ENCODE measurements at places on chromosomes 12 and 14.

DNA sequence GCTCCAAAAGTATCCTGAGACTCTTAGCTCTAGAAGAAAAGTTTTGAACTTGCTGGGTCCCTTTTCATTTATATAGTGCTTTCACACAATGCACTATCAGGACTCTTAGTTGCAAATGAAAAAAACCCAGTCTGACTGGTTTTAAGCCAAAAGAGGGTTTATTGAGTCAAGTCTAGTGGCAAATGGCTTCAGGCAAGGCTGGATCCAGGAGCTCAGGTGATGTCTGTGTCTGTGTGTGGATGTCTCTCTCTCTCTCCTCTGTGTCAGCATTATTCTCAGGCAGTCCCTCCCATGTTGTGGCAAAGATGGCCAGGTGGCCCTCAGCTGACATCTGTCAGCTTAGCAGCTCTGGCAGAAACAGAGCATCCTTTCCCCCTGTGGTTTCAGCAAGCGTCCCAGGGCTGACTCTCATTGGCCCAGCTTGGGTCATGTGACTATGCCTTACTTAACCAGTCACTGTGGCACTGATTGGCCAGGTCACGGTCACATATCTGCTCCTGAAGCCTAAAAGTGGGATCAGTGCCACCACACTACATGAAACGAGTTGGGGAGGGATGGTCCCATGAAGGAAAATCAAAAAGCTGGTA is 6.2 kb downstream of the TMEM120B start:
- H3K36me3 ChIP-seq, result peaks cover 2% of the 10 kb centered on the region
- no peaks in the 10 kb centered on the region for H3K27me3 ChIP-seq
- H3K27ac ChIP-seq, result no peak overlapping the region
- DNase-seq, result no peak

- no peak for DNase-seq
- no peak overlapping the region for H3K27ac ChIP-seq
- no peaks in the 10 kb centered on the region for H3K4me1 ChIP-seq
- H3K27me3 ChIP-seq, result no peaks in the 10 kb centered on the region
These were observed 427.6 kb upstream of the STXBP6 start for GRCh38 chr14:25477316-25478098.

GRCh38 chr12:112447106-112447505 is 28.4 kb downstream of the PTPN11 start:
- no peaks in the 10 kb centered on the region for H3K27me3 ChIP-seq
- no peak for DNase-seq
- peaks cover 2% of the 10 kb centered on the region for H3K4me1 ChIP-seq
- peak overlapping the region; percentile 53 for H3K27ac ChIP-seq

DNA sequence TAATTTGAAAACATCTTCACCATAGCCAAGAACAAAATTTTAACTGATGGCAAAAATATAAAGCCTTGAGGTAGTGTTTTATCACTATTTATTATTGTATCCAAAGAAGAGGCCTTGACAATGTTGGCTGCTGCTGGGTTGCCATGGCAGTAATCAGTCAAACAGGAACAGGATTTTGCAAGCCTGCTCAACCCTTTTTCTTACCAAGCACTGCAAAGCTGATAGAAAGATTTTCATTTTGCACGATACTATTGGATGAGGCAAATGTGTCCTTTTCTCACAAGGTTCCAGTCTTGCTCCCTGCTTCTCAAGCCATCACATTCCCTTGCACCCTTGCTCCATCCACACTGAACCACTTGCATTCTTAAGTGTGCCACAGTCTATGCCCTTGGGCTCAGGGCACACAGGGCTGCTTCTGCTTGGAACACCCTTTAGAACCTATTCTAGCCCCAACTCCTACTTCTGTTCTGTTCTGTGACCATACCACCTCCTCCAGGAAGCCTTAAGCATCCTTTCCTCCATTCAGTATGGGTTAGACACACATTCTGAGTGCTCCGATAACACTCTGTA is 76.5 kb upstream of the AMIGO2 start:
- peaks cover 26% of the 10 kb centered on the region for H3K36me3 ChIP-seq
- H3K4me1 ChIP-seq, result peaks cover 14% of the 10 kb centered on the region
- H3K27ac ChIP-seq, result peak overlapping the region; percentile 65
- H3K4me3 ChIP-seq, result no peak overlapping the region

GRCh38 chr12:111249018-111249370 is 119.9 kb downstream of the PHETA1 start:
- no peak overlapping the region for H3K27ac ChIP-seq
- DNase-seq, result no peak
- H3K4me1 ChIP-seq, result no peaks in the 10 kb centered on the region
- peaks cover 10% of the 10 kb centered on the region for H3K27me3 ChIP-seq
- no peaks in the 10 kb centered on the region for H3K36me3 ChIP-seq
- H3K4me3 ChIP-seq, result no peak overlapping the region

- H3K27me3 ChIP-seq, result no peaks in the 10 kb centered on the region
- H3K4me3 ChIP-seq, result no peak overlapping the region
- no peak for DNase-seq
- peaks cover 8% of the 10 kb centered on the region for H3K36me3 ChIP-seq
- no peak overlapping the region for H3K27ac ChIP-seq
These were observed 126.3 kb downstream of the CEP83 start for GRCh38 chr12:94333396-94333795.

DNA sequence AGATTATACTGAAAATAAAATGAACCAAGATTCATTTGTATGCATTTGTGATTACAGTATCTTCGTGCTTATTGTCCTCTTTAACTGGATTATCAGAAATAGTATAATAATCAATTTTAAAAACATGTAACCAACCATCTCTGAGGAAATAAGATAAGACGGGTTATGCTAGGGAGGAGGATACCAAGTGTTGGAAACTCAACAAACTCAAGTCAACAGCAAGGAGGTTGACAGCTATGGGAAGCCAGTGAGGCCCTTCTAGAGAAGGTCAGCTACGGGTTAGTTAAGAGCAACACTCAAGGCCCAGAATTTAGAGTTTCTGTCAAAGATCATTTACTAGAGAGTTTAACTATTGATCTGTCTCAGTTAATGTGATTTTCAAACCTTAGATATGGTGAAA is 137.2 kb downstream of the PDZRN4 start:
- no peak overlapping the region for H3K4me3 ChIP-seq
- H3K4me1 ChIP-seq, result no peaks in the 10 kb centered on the region
- no peaks in the 10 kb centered on the region for H3K27me3 ChIP-seq
- DNase-seq, result no peak
- H3K36me3 ChIP-seq, result no peaks in the 10 kb centered on the region

DNA sequence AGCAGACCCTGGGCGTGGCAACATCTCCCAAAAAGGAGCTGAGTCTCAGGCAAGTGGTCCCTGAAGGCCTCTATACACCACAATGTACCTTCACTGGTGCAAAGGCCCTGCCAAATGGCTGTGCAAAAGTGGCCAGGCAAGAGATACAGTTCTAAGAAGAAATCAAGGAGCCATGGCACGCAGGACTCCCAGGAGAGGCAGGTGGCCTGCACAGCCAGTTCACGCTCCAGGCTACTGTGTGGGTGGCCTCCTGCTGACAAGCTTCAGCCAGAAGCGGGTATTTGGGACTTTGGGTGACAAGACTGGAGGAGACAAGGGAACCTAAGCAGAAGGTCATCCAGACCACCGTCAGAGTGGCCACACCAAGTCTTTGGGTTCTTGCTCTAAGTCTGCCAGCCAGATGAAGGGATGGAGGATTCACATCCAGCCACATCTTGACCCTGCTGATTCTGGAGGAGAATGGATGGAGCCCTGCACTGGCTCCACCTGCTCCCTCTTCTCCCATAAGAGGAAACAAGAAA is 20.5 kb upstream of the ZFP36L1 start:
- H3K36me3 ChIP-seq, result peaks cover 2% of the 10 kb centered on the region
- peaks cover 49% of the 10 kb centered on the region for H3K4me1 ChIP-seq
- H3K27ac ChIP-seq, result peak overlapping the region; percentile 95
- H3K27me3 ChIP-seq, result no peaks in the 10 kb centered on the region
- peak overlapping the region; percentile 60 for H3K4me3 ChIP-seq

DNA sequence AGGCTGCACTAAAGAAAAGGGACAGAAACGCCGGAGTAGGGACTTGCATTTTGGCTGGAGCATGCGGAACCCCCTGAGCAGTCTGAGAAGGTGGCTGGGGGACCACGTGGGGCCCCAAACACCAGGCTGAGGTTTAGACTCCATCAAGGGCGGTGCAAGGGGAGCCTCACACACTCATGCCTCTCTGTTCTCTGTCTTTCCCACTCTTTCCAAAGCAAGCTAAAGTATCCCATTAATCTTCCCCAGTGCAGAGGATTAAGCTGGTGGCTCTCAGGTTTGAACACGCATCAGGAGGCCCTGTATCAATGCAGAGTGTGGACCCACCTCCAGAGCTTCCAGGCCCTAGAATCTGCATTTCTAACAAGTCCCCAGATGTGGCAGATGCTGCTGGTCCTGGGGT is 13.5 kb downstream of the CCDC197 start:
- peaks cover 16% of the 10 kb centered on the region for H3K27me3 ChIP-seq
- peaks cover 3% of the 10 kb centered on the region for H3K4me1 ChIP-seq
- no peak overlapping the region for H3K4me3 ChIP-seq
- H3K36me3 ChIP-seq, result no peaks in the 10 kb centered on the region
- DNase-seq, result no peak
- no peak overlapping the region for H3K27ac ChIP-seq

DNA sequence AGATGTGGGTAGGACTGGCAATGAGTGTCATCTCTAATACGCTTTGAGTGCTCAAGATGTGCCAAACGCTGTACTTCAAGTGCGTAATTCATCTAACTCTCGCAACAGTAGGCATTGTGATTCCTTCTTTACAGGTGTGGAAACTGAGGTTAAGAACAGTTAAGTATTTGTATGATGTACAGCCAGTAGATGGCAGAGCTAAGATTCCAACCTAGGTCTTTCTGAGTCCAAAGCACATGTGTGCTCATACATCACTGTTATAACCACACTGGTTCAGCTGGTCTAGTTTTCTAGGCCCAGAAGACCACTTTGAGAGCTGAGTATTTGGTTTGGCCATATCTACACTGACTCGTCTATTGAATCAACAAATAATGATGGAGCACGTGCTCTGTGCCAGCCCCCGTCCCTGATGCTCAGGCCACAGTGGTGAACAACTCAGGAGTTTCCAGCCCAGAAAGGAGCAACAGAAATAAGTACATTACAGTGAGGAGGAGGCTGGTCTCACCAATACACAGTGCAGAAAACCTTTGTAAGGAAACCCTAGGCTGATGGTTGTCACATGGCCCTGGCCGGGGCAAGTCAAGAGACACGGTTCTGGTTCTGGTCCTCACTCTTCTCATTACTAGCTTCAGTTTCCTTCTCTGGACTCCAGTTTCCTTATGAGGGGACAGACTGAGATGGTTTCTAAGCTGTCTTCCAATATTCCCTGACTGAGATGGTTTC is 69.3 kb upstream of the SCN8A start:
- DNase-seq, result no peak
- H3K27me3 ChIP-seq, result peaks cover 1% of the 10 kb centered on the region
- no peak overlapping the region for H3K4me3 ChIP-seq
- peaks cover 2% of the 10 kb centered on the region for H3K4me1 ChIP-seq

Measured in memory B cell (primary cell).